Thoracic aorta (tissue), 2 donors: ENCODE measurements at places on chromosomes 6 and 20.

DNA sequence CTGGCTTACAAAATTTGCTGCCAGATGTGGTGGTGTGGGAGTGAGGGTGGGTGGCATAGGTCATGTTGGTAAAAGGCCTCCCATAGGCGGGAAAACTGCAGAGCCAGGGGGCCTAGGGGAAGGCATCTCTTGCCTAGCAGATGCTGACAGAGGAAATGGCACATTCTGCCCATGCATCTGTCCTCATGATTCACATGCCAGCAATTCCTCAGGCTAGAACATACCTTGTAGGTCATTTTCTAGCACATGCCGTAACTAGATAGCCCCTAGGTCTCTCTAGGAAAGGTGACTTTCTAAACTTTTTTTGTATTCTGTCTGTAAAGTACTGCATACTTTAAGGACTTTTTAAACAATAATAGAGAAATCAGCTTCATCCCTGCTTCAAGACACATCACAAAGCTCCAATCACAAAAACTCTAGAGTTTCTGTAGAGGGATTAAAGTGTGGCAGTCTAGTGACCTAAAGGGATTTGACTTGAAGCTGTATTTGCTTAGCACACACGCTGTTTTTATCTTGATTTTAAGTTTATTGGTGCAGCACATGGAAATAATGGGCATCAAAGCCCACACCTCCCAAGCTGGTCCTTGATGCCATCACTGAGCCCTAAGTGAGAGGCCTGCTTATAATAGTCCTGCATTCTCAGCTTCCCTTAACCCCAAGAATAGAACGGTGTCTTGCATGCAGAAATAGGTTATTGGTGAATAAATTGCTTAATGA is 55.2 kb downstream of the ANKEF1 start:
- no peak for DNase-seq

GRCh38 chr6:13654496-13654895 is 39.4 kb downstream of the NOL7 start:
- no peak for DNase-seq

GRCh38 chr6:144500892-144501291 is 215.8 kb downstream of the UTRN start:
- no peak for DNase-seq

- no peak for DNase-seq
Observed at GRCh38 chr6:132962936-132963868, 148.8 kb downstream of the RPS12 start.

DNA sequence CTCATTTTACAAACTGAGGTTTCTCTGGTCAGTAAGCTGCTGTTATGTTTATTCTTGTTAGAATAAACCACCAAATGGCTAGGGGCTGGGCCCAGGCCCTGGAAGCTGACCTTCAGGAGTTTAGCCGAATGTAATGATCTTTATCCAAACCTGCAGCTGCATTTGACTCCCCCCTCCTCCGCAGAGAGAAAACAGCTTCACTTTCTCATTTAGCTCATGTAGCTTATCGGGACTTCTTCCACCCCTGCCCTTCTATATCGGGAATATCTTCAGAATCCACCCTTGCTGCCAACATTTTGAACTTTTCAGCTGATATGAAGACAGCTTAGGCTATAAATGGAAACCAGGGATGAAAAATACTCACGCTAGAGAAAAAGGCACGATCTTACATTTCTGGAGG is 102.6 kb downstream of the ZMYND8 start:
- no peak for DNase-seq

GRCh38 chr6:122042380-122042779 is 357.1 kb upstream of the HSF2 start:
- no peak for DNase-seq

DNA sequence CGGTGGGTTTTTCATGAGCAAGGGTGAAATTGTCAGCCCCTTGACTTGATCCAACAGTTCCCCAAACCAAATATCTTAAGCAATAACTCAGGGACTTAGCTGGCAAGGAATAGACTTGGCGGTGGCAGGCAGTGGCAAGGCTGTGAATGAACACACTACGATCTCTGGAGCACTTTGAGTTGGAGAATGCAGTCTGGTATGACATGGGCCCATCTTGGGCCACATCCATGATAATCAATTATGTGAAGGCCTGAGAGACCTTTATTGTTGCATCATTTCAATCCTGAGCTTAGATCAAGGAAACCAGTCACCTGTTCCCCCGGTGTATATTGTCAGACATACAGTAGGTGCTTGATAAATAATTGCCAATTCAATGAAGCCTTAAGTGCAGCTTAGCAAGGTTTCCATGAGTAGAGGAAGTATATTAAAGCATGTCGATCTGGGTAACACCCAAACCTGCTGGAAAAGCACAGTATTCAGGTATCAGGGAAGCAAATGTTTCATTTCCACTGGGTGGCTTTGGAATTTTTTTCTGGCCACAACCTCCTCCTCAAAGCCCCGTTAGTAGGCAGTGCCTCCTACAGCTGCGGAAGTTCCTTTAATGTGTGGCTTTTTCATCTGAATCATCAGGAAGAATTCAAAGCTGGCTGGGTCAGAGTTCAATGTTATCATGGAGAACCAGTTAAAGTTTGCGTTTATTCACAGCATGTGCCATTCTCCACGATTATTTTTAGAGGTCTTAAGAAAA is 10.2 kb downstream of the CASS4 start:
- DNase-seq: no peak

DNA sequence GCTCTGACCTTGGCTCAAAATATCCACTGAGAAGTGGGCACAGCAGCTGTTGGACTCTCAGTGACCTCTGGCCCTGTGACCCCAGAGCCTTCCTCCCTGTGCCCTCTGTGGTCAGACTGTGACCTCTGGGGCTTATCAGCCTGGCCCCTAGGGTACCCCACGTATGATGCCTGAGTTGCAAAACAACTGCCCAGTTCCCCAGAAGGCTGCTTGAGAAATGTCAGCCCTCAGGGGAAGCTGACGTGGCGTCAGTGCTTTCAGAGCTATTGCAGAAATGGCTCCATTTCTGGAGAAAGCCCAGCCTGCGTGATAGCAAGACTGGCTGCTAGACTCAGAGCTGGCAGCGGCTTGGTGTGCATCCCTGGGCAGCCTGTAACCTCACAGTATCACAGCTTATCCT is 31.5 kb upstream of the TGM2 start:
- no peak for DNase-seq

- DNase-seq: no peak
Observed at GRCh38 chr6:120262354-120262753, 912.8 kb upstream of the MAN1A1 start.

DNA sequence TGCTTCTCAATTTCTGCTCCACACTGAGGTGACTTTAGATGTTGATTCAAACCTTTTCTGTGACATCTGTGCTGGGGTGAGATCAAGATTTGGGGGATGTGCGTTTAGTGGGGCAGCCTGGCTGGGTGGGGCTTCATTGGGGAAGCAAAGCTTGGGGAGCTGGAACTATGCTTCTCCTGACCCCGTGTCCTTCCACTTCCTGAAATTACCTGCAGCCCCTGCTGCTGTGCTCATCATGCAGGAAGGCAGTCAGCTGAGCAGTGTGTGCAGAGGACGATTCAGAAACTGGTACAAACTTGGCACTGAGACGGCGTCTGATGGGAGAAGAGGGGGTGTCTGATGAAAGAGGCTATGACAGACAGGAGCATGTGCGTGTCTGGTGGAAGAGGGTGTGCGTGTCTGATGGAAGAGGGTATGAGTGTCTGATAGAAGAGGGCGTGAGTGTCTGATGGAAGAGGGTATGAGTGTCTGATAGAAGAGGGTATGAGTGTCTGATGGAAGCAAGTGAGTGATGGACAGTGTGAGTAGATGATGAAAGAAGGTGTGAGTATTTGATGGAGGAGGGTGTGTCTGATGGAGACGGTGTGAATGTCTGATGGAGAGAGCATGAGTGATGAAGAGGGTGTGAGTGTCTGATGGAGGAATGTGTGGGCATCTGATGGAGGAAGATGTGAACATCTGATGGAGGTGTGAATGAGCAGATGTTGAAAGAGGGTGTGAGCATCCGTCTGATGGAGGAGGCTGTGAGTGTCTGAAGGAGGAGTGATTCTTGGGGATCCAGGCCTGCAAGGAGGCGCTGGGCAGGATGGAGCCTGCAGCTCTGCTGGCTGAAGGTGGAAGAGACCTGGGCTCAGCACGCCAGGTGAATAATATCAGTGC is 103.4 kb downstream of the SYCP2 start:
- DNase-seq: no peak

GRCh38 chr20:56392881-56393482 is 537 bp downstream of the CSTF1 start:
- no peak for DNase-seq

GRCh38 chr6:156396068-156396771 is 381.0 kb upstream of the ARID1B start:
- DNase-seq: no peak

DNA sequence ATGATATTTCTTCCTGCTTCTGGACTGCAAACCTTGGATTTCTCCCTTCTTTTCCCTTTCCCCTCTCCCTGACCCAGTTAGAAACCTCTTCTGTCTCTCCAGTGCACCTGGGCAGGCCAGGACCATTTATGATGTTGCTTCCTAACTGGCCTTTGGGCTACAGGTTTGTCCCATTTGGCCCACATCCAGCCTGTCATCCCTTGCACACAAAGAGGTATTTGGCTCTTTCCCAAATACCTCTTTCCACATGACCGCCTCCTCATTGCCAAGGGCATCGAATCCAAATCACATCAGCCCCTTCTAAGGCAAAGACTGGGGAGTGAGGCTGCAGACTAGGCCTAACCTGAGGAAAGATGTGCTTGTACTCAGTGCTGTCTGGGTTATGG is 13.6 kb downstream of the FGD2 start:
- no peak for DNase-seq

DNA sequence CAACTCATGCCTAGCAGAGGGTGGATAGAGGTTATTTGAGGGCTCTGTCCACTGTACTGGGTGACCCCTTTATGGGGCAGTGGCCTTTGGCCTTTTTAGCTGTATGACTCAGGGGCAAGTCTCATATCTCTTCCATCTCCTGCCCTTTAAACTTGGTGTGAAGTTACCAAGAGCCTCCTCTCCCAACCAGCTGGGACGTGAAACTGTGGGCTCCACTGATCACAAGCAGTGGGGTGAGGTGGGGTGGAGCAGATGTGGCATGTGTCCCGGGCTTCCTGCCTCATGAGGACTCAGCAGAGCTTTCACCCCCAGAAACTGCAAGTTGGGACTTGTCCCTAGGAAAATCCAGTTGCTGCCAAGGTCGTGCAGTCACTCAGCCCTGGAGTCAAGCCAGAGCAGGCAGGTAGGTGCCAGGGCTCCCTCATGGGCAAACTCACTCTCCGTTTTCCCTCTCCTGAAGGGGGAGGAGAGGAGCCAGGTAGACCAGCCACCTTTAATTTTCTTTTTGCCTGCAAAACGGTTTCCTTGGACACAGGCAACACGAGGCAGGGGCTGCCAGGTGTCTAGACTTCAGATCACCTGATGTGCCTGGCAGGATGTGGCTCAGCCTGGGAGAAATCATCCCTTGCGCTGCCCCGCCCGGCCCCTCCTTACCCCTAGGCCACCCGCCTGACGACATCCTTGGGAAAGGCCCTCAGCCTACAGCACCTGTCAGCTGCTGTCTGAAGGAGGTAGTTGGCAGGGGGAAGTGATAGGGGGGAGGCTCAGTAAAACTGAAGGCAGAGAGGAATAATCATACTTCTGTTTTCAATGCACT is 4.0 kb downstream of the CDKN1A start:
- DNase-seq: no peak

DNA sequence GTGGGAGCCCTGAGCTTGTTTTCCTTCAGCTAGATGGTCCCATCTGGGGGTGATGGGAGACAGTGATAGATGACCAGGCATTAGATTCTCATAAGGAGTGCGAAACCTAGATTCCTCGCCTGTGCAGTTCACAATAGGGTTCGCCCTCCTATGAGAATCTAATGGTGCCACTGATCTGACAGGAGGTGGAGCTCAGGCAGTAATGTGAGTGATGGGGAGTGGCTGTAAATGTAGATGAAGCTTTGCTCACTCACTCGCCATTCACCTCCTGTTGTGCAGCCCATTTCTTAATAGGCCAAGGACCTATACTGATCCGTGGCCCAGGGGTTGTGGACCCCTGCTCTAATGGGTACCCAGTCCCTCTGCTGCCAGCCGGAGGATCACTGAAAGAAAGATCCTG is 20.7 kb upstream of the KCNB1 start:
- no peak for DNase-seq

- peak; percentile 85 for DNase-seq
Observed at GRCh38 chr20:62652041-62652893, 10.0 kb downstream of the SLCO4A1 start.

GRCh38 chr6:41191569-41191968 is 9.4 kb downstream of the TREML2 start:
- no peak for DNase-seq

DNA sequence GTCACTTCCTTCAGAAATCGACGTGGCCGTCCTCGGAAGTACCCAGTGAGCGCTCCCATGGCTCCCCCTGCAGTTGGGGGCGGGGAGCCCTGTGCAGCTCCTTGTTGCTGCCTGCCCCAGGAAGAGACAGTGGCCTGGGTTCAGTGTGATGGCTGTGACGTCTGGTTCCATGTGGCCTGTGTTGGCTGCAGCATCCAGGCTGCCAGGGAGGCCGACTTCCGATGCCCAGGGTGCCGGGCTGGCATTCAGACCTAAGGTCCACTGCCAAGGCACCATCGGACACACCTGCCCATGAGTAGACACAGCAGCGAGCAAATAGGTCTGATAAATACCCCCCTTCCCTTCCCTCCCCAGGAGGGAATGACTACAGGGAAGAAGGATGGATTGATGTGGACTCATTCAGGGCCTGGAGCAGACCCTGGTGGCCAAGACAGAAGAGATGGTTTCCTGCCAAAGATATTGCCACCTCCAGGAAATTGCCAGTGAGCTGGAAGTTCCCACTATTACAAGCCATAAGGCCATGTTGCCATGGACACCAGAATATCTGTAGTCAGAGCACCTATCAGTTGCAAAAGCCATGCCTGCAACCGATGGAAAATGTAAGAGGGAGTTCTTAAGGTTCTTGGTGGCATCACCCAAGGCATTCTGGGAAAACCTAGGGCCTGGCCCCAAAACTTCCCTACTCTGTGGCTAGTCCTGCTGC is 4.2 kb downstream of the TCF19 start:
- no peak for DNase-seq

DNA sequence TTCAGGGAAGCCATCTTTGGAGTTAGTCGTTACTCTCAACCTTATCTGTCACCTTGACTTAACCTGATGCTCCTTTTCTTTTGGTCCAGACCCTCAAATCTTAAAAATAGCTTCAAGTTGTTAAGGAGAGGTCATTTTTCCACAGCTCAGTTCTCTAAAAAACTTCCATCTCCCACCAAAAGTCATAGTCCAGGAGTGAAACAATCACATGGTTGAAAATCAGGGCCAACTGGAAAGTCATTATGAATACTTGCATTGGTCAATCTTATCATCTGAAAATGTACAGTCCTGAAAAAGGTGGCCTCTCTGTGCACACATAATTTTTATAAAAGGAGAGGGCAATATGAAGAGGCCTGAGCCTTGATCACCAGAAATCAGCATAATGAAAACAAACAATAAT is 195.7 kb downstream of the BCAS1 start:
- no peak for DNase-seq

DNA sequence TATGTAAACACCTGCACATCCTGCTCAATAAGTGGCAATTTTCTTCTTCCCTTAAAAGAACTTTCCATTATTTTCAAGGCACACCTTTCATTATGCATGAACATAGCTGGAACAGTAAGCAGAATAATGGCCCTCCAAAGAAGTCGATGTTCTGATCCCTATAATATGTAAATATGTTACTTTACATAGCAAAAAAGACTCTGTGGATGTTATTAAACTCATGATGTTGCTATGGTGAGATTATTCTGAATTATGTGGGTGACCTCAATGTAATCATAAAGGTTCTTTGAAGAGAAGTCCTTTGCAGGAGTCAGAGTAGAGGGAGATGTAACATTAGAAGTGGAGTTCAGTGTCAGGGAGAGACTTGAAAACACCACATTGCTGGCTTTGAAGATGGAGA is 299.9 kb upstream of the PLN start:
- DNase-seq: no peak

- peak; percentile 57 for DNase-seq
Observed at GRCh38 chr6:31143148-31143547, 4.3 kb upstream of the PSORS1C2 start.
